ENCODE measurements at places on chromosomes 1 and 21.

DNA sequence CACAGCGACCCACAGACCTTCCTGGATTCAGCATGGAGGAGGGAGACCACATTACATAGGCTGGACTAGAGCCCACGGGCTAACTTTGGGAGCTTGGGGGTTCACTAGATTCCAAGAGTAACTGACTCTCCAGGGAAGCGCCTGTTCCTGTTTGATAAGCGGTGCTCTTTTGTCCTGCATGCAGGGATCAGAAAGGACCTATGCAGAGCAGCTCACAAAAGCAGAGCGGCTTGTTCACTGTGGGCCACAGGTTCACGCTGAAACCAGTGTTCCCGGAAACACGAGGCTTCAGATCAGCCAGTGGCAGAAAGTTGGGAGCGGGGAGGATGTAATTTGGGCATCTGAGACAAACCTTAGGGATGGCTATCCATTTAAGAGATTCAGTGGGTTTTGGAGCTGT, 403.9 kb downstream of the PCP4 start:
- no peak for DNase-seq

GRCh38 chr1:230113593-230114236, 46.7 kb downstream of the GALNT2 start:
- DNase-seq = peak; percentile 81

DNA sequence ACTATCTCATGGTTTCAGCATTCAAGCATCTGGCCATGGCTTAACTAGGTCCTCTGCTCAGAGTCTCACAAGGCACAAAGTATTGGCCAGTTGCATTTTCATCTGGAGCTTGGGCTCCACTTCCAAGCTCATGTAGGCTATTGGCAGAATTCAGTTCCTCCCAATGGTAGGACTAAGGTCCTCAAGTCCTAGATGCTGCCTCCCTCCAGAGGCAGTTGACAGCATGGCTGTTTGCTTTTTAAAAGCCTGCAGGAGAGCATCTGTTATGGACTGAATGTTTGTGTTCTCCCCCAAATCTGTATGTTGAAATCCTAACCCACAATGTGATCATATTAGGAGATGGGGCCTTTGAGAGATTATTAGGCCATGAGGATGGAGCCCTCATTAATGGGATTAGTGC, 38.0 kb upstream of the HLX start:
- no peak for DNase-seq

DNA sequence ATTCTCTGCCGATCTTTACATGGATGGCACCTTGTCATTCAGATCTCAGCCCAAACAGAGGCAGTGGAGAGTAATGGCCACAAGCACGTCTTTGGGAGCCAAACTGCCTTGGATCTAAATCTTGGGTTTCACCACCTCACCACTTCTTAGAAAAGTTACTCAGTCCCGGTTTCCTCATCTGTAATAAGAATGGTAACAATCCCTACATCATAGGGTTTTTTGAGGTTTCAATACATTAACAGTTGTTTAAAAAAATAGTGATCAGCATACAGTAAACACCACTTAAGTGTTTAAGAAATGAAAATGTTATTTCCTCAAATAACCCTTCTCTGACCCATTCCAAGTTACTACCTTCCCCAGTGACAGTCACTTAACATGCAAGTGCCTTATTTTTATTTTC, 38.5 kb upstream of the KCNA3 start:
- no peak for DNase-seq

DNA sequence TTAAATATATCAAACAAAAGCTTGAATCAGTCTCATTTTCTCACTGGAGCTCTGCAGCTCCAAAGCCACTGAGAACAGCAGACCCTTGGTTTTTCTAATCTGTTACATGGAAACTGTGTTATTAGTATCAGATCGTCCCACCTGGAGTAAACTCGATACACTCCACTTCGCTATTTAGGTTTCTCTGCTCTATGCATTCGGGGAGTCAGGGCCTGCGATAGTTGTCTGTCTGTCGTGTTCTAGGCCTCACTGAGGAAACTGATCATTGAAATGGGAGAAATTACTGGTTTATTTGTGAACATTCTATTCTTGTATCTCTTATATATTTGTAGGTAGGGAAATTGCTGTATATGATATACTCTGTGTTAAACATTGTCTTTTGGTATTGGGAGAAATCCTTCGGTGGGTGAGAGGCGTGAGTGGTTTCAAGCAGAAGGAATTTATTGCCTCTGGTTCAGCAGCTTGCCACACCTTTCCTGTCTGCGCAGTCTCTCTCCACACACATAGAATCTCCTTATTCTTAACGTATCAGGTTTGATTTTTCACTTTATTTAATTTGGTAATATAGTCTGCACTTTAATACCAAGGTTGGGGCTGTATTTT, 8.5 kb downstream of the PRDM2 start:
- DNase-seq = no peak

All from AG04450 (cell line).